ENCODE measurements at places on chromosomes 4 and X.
A peak's percentile ranks its signal among the peaks of the same experiment; 100 is the strongest.

GRCh38 chr4:56757261-56757746, 64.2 kb downstream of the SPINK2 start:
- no peak for DNase-seq

GRCh38 chr4:110268352-110268751, 69.9 kb upstream of the ELOVL6 start:
- DNase-seq, result no peak

DNA sequence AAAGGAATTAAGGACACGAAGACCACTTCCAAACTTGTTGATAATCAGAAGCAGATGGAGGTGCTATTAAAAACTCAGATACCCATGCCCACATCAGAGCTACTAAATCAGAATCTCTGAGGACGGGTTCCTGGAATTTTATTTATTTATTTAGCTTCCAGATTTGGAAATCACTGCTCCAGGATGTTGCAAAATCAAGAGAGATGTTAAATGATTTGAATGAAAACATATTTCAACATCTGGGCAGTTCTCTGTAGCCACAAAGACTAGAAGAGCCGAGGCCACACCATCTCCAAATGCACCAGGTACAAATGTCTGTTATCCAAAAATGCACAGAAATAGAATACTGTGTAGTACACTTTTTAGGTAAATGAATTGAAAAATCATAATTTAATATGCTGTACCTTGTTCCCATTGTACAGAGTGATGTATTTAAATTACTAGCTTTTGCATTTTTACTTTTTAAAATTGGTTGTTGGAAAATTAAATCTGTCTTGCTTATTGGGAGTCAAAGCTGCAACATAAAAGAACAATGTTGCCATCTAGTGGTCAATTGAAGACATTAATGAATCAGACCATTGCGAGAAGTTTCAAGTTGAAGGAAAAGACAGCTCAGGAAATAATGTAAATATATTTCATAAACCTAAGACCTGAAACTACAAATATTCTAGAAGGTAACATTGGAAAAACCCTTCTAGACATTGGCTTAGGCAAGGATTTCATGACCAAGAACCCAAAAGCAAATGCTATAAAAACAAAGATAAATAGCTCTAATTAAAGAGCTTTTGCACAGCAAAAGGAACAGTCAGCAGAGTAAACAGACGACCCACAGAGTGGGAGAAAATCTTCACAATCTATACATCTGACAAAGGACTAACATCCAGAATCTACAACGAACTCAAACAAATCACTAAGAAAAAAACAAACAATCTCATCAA, 151.3 kb upstream of the TTC29 start:
- DNase-seq, result no peak

DNA sequence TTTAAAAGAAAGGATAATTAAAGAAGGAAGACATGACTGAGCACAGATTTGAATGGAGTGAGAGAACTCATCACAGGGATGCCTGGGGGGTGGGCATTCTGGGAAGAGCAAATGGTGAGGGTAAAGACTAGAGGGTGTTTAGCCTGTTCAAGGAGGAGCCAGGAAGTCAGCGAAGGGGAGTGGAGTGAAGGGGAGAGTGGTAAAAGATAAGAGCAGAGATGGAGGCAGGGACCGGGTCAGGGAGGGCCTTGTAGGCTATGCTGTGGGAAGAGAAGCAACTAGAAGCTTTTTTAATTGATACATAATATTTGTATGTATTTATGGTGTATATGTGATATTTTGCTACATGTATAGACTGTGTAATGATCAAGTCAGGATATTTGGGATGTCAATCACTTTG, 2.2 kb upstream of the VGLL1 start:
- no peak for DNase-seq

DNA sequence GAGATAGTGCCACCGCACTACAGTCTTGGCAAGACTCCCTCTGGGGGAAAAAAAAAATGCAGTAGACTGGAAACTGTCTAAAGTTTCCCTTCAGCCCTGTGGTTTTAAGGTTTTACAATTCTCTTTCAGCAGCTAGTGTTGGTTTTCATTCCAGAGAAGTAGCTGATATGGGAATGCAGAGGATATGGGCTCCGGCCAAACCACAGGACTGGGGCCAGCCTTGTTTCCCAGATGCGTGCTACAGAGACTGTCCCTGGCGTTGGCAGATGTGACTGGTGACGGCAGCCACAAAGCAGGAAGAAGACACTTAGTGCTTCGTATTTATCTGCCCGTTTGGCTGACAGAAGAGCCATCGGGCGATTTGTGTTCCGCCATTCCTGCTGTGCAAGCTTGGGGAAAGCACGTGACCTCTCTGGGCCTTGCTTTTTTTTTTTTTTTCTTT, 43.2 kb downstream of the ZBTB49 start:
- DNase-seq, result no peak

DNA sequence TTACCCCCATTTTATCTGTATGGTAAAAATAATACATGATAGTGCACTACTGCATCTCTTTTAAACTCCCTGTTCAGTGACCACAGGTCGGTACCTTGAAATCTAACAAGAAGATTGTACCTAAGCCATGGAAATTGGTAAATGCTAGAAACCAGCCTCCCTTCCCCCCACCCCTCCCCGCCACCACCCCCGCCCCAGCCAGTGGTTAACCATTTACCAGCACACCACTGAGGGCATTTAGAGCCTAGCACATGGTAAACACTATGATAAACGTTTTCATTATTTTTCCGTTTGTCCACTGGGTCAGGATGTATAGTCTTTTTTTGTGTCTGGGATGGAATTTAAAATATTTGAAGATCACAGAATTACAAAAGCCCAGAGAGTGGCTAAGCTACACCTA, 703 bp upstream of the FTSJ1 start:
- DNase-seq, result no peak

DNA sequence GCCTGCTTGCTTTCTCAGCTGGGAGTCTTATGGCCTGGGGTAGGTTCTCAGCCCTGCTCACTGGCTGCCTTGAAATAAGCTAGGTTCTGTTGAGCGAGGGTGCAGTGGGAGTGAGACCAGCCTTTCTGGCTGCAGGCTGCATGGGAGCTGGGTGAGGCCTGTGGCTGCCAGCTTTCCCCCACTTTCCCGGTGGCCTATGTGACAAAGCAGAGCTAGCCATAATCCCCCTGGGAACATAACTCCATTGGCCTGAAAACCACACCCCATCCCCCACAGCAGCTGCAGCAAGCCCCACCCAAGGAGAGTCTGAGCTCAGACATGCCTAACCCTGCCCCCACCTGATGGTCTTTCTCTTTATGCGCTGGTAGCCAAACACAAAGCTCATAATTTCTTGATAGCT, 118.9 kb downstream of the KLHL4 start:
- DNase-seq, result no peak

GRCh38 chr4:10118048-10119004, 1.7 kb upstream of the WDR1 start:
- DNase-seq, result peak; percentile 46

GRCh38 chr4:63898961-63899360, 510.3 kb downstream of the TECRL start:
- no peak for DNase-seq

- no peak for DNase-seq
Observed at GRCh38 chr4:6250984-6251295, 18.7 kb upstream of the WFS1 start.

- DNase-seq, result no peak
Observed at GRCh38 chr4:163473576-163473975, at the start of gene TKTL2. TKTL2 (minus strand) TSS chr4:163473754; CDS start chr4:163473734, 20 bp downstream.

DNA sequence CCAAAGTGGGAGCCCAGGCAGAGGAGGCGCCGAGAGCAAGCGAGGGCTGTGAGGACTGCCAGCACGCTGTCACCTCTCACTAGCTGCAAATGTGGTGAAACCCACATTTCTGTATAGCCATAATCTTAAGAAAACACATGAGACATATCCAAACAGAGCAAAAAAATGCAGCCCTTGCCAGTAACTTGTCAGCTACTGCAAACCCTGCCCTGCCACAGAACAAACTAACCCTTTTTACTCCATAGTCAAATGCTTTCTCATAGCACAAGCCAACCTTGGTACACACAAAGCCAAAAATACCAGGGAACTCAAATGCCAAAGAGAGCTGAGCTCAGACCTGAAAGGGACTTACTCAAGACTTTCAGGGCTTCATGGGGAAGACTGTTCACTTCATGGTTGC, 14.9 kb upstream of the NXF3 start:
- no peak for DNase-seq

GRCh38 chr4:103786014-103786413, 66.2 kb upstream of the TACR3 start:
- no peak for DNase-seq

- DNase-seq, result no peak
Observed at GRCh38 chr4:156137679-156138473, 184.2 kb upstream of the CTSO start.

- no peak for DNase-seq
Observed at GRCh38 chr4:37839426-37839825, 12.9 kb downstream of the PGM2 start.

DNA sequence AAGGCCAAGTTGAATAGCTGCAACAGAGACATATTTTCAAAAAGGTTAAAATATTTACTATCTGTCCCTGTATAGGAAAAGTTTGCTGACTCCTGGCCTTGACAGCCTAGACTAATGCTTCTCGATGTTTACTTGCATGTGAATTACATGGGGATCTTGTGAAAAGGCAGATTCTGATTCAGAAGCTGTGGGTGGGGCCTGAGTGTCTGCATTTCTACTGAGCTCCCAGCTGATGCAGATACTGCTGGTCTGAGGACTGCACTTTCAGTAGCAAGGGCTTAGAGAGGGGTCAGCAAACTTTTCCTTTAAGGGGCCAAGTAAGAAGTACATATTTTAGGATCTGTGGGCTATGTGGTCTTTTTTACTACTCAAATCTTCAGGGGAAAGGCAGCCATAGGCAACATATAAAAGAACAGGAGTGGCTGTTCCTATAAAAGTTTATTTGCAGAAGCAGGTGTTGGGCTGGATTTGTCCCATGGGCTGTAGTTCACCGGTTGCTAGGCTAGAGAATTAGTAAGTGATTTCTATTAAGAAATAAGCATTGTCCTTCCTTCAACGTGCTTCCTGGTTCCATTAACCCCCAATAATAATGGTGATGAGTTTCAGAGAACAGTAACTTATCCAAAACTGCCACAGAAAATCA, 97.2 kb upstream of the PDE5A start:
- DNase-seq, result no peak

- no peak for DNase-seq
Observed at GRCh38 chr4:5971078-5971450, 47.2 kb downstream of the C4orf50 start.

GRCh38 chr4:180850318-180850940, 1392.8 kb upstream of the TENM3 start:
- no peak for DNase-seq

- no peak for DNase-seq
Observed at GRCh38 chr4:177632481-177632880, 190.2 kb upstream of the AGA start.

DNA sequence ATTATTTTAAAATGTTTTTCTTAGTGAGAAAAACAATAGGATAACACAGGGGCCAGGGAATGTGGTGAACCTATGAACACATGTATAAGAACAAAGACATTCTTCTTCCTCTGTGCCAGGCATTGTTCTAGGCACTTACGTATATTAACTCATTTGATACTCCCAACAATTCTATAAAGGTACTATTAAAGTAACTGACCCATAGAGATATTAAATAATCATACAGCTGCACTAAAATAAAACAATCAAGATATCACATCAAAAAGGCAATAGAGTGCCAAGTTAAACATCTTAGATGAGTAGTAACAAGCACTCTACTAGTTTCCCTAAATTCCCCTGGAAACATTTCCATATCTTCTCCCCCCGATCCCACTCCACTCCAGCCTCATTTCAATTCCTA, 33.4 kb downstream of the SLC39A8 start:
- no peak for DNase-seq

DNA sequence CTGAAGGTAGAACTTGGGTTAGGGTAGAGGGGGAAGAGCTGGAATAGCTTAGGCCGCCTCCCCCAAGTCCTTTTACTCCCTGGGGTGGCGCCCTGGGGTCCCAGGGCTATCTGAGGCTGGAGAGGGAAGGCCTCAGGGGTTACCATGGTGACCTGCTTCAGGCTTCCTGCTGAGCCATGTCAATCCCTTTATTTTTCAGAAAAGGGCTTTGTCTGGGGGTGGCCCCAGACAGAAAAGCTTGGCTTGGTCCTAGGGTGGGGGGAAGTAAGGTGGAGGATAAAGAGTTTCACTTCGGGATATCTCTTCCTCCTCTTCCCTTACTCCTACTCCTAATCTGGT, 6.3 kb downstream of the EFNB1 start:
- no peak for DNase-seq

GRCh38 chr4:174483792-174484191, 38.5 kb downstream of the HPGD start:
- no peak for DNase-seq

GRCh38 chr4:188383180-188383579, 243.9 kb downstream of the TRIML1 start:
- no peak for DNase-seq

DNA sequence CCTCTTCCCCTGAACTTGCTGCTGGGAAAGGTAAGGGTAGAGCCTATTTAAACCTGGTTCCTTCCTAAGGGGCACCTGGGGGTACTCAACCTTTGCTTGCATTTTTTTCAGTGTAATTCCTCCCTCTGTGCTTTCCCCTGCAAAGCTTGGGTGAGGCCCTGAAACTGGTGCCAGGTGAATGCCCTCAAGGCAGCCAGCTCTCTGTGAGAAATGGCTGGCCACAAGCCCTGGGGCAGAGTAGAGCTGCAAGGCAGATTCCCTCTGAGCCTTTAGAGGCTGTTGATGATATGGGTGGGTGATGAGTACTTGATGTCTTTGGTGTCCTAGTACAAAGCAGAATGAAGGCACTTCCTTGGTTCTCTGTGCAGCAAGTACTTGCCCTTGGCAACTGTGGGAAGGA, 125.4 kb upstream of the DGKK start:
- no peak for DNase-seq

- no peak for DNase-seq
Observed at GRCh38 chr4:77127215-77127614, 29.8 kb upstream of the CCNG2 start.

GRCh38 chrX:1476682-1477081, 24.0 kb upstream of the ASMTL start:
- peak; percentile 18 for DNase-seq

- no peak for DNase-seq
Observed at GRCh38 chrX:9286234-9286633, 178.6 kb upstream of the TBL1X start.

DNA sequence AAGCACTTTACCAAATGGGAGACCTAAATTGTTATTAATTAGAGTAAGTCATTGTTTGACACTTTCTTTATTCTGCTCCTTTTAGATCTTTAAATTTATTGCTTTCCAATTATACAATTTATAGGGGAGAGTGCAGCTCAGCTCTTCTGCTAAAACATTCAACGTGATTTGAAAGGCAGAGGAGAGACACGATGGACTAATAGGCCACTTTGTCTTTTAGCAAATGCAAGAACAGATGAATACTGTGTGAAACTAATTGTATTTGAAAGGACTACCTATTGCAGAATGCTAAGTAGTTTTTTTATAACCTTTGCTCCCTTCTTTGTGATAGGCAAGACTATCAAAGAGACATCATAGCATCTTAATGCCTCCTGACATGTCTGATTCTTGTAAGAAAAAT, 320.4 kb upstream of the KLF3 start:
- no peak for DNase-seq

All from activated CD8-positive, alpha-beta T cell treated with anti-CD3 and anti-CD28 coated beads, Interleukin-2, amount 10 ng/mL, durations not matched to agents 7 days and 5 days (primary cell).